Fibroblast of lung (primary cell): ENCODE measurements at places on chromosomes 11 and 22. TPM values are rescaled to one million over a fixed set of nuclear protein-coding genes. Genes with fewer than 3 reads are reported as not detected.

DNA sequence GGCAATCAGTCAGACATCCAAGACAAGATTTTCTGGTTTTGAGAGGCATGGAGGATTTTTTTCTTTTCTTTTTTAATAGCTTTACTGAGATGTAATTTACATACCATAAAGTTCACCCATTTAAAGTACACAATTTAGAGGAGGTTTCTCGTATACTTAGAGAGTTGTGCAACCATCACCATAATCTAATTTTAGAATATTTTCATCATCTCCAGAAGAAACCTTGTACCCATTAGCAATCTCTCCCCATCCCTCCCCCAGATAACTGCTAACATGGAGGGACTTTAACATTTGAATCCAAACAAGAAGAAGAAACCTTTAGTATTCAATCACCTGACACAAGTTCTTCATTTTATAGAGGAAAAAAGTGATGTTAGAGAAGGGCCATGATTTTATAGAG lies 83.6 kb downstream of the CLPB start:
- peak; percentile 39 for DNase-seq

DNA sequence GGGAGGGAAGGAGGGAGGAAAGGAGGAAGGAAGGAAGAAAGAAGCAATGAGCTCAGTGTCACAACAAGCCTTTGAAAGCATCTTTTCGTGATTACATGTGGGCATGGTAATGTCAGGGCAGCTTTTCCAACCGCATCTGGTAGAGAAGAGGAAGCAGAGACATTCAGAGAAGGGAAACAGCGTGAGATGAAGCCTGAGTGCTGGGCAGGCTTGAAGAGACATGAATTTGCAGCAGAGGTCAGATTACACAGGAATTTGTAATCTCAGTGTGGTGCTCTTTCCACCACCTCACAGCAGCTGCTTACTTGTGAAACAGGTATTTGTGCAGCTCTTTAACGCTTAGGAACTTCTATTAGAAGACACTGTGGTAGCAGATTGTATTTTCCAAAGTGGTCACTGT lies 289.5 kb upstream of the C11orf87 start:
- DNase-seq, result no peak

GRCh38 chr11:2211113-2211971 lies 39.7 kb upstream of the TH start:
- DNase-seq, result no peak

- DNase-seq, result no peak
These were observed 1.8 kb downstream of the FUT4 start for GRCh38 chr11:94545264-94546161.

- no peak for DNase-seq
These were observed 428.0 kb downstream of the LARGE1 start for GRCh38 chr22:33492210-33492651.

GRCh38 chr22:28375761-28376534 lies 303.7 kb downstream of the TTC28 start:
- DNase-seq, result peak; percentile 50

GRCh38 chr22:20324139-20324516 lies 4.3 kb upstream of the DGCR6L start:
- no peak for DNase-seq

DNA sequence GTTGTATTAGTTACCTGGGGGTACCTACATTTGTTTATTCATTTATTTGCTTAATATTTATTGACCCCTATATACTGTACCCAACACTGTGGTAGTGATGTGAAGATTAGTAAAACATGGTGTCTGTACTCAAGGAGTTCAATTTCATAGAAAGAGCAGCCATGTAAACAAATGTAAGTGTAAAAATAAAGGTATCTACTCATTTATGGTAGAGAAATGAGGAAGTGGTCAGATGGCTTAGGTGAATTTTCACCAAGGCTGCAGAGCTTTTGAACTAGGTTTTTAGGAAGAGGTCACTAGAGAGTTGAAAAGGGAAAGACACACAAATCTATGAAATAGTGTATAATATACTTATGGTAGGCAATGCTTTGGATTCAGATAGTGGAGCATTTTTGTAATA lies 11.1 kb downstream of the CTR9 start:
- DNase-seq, result no peak

The YPEL4 gene
- 0.10 and 0.59 TPM in 2 replicates for polyA plus RNA-seq

The OR10G4 gene
- not detected in 2 replicates for polyA plus RNA-seq

The CCDC188 gene
- 0.37 and 0.59 TPM in 2 replicates for polyA plus RNA-seq

The TMEM218 gene
- polyA plus RNA-seq, result 33.9 and 34.8 TPM in 2 replicates

The CCND1 gene
- 322 and 523 TPM in 2 replicates for polyA plus RNA-seq

The RTL10 gene
- 5.6 and 6.5 TPM in 2 replicates for polyA plus RNA-seq
